Tibial nerve (tissue), 4 donors: ENCODE measurements at places on chromosomes 12 and 14.

GRCh38 chr14:54735424-54735823, 167.2 kb downstream of the GCH1 start:
- DNase-seq: no peak

DNA sequence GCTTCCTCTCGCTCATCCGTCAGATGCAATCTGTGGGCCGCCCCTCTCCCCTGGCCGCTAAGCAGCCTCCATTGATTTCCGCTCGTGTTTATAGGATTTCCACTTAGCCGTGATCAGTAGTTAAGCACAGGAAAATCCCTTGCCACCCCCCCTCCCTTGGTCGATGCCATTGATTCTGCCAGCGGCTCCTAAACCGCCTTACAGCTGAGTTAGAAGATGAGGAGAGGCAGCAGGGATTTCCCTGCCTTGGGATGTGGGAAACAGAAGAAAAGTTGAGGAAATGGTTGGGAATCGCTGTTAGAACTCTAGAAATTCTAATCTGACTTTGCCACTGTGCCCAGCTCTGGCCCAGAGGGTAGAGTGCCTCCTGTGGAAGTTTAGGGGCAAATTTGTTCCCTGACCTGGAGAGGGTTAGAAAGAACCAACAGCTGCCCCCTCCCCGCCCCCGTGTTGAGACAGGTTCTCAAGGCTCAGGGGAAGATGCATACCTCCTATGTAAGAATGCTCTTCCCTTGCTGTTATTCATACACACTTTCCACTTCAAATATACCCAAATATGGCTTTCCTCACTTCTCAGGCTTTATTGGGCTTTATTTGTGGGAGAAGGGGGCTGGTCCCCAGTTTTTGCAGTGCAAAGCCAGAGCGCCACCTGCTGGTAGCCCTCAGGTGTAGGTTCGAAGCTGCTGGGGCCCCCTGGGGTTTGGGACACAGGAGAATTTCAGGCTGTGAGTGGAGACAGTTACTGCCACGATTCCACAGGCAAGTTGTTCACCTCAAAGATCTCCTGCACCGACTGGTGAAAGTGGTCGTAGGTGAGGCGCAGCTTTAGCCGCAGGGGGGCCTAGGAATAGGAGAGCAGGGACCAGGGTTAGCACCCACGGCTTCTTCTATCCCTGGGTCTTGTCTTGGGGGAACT, 3.2 kb downstream of the THTPA start:
- DNase-seq: no peak

DNA sequence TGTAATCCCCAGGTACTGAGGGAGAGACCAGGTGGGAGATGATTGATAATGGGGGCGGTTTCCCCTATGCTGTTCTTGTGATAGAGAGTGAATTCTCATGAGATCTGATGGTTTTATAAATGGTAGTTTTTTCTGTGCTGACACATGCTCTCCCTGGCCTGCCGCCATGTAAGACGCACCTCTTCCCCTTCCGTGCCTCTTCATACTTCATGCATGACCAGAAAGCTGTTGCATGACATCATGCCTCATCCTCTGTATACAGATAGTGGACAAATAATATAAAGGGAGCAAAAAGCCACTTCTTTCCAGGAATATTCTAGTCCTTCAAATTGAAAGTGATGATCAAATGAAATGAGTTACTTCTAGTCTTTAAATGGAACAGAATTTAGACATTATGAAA, 47.3 kb upstream of the LRIG3 start:
- no peak for DNase-seq

DNA sequence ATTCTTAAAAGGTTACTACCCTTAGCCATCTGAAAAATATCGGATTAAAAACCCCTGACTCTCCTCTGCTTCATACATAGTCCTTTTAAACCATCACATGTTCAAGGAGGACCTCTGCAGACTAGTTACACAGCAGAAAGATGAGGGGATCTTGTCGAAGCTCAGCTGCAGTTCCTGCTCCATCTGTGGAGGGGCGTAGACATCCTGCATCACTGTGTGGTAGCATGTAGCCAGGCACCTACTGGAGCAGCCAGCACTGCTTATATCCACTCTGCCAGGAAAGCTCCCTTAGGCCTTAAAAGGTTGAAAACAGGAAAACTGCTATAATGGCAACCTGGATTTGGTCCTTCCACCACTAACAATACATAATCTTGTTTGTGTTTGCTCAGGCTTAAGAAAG, 57.6 kb upstream of the STRN3 start:
- no peak for DNase-seq

DNA sequence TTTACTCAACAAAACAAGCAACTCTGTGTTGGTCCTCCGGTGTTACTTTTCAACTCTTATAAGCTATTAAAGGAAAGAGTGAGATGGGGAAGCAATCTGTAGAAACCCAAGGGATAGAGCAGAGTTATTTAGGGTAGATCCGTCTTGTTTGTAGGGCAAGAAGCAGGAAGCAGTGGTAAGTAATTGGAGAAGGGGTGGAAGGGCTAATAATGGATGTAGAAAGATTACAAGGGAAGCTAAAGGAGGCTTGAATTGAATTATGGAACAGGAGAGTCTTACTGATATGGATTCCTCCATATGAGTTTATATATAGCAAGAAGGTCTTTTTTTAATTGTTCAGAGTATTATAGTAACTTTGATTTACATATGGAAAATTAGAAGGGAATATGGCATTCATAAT, 72.7 kb downstream of the MNAT1 start:
- no peak for DNase-seq

GRCh38 chr14:77100961-77101360, 2.9 kb downstream of the CIPC start:
- DNase-seq: no peak

DNA sequence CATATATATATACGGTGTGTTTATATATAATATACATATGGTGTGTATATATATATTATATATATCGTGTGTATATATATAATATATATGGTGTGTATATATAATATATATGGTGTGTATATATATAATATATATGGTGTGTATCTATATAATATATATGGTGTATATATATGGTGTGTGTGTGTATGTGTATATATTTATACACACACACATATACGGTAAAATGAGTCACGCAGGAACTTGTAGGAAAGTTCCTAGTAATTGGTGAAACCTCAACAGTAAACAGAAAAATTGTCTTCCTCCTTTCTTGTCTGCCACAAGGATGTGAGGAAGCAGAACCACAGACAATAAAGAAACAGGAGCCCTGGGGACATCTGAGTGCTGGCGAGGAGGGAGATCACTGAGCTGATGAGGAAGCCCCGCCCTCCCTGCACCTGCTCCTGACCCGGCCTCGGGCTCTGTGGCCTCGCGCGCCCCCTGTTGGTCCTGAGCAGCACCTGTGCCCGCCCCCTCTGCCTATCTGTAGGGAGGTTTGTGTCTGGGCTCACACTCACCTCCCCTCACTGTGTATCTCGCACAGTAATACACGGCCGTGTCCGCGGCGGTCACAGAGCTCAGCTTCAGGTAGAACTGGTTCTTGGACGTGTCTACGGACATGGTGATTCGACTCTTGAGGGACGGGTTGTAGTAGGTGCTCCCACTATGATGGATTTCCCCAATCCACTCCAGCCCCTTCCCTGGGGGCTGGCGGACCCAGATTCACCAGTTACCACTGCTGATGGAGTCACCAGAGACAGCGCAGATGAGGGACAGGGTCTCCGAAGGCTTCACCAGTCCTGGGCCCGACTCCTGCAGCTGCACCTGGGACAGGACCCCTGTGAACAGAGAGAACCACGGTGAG, 1079.4 kb downstream of the TMEM121 start:
- no peak for DNase-seq

GRCh38 chr12:67804168-67804567, 155.6 kb downstream of the DYRK2 start:
- no peak for DNase-seq

GRCh38 chr14:32561520-32561919, 232.4 kb downstream of the AKAP6 start:
- DNase-seq: no peak

DNA sequence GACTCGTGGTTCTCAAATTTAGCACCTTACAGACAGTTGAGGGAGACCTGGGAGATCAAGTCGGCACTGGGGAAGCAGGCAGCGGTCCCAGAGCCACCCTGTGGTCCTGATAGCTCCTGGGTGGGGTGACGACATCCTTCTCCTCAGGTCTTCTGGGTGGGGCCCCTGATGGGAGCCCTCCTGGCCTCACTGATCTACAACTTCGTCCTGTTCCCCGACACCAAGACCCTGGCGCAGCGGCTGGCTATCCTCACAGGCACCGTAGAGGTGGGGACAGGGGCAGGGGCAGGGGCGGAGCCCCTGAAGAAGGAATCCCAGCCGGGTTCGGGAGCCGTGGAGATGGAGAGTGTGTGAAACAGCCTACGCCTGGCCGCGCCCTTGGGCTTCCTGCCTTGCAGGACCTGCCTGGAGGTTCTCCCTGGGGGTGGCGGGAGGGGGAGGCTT, 2.6 kb downstream of the AQP6 start:
- no peak for DNase-seq

DNA sequence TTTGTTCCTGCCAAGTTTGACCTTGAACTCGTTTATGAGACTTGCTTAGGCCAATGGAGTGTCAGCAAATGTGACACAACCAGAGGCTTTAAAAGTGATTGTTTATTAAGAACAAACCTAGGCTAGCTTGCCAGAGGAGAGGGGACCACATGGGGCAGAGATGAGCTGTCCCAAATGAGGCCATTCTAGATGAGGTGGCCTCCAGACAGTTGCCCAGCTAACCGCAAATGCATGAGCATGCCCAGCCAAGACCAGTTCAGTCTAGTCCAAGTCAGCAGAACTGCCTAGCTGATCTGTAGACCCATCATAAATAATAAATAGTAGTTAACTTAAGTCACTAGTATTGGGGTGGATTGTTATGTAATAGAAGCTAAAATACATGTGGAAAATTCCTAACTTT, 172.8 kb upstream of the DYRK2 start:
- no peak for DNase-seq

DNA sequence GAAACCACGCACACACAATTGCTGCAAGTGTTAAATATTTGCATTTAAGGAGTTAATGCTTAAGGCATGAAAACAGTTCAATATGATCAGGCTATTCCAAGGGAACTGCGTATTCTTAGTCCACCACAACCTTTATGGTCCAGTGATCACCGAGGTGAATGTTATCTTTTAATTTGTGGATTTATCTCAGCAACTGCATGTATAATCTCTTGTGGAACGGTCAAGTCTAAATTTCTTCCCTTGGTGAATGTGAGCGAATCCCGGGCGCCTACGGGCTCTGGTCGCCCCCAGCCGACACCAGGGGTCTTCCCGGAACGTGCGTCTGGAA, 999 bp upstream of the AK7 start:
- DNase-seq: no peak

DNA sequence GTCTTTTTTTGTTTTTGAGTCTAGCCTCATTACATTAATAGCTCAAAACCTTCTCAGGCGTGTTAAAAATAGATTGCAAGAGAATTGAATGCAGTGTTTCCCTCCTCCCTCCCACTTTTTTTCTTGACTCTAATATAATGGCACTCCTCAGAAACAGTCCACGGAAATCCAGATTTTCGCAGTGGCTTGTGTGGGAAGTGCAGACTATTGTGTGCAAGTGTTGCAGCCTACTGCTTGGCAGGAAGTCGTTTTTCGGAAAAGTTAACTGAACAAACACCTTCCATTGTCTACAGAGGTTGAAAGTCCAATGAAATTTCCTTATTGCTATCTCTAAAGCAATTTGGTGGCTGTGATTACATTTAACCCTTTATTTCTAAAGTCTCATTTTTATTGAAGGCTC, 147.9 kb upstream of the E2F7 start:
- no peak for DNase-seq

DNA sequence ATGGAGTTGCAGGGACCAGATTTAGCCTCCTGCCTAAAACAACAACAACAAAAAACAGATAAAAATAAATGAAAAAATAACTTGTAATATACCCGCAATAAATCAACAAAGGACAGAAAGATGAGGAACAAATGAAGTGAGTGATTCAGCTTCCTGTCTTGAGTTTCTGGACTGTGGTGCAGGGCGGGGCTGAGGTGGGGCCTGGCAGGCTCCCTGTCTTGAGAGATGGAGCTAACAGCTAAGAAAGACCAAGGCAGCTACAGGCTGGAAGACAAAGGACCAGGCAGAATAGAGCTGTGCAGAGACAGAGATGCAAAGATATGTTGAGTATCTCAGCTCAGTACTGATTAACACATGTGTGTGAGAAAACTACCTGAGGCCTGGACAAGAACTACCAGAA, 879.2 kb downstream of the AACS start:
- DNase-seq: no peak

DNA sequence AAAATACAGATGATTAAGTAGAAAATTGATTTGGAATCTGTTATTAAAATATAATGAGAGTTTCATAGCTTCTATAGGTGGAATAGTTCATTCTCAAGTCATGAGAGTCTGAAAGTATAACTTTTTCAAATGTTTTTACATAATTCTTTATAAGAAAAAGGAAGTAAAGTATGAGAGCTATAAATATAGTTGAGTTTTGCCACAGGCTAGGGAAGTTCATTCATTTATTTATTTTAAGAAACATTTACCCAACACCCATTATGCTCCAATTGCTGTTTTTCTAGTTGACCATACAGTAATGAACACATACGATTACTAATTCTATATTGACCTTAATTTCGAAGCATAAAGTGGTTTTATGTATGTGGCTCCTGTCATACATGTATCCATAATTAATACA, 24.8 kb downstream of the LRRIQ1 start:
- no peak for DNase-seq

- DNase-seq: no peak
Observed at GRCh38 chr12:14700935-14701334, 4.5 kb upstream of the GUCY2C start.

GRCh38 chr12:94762943-94763342, 112.6 kb upstream of the TMCC3 start:
- DNase-seq: no peak

DNA sequence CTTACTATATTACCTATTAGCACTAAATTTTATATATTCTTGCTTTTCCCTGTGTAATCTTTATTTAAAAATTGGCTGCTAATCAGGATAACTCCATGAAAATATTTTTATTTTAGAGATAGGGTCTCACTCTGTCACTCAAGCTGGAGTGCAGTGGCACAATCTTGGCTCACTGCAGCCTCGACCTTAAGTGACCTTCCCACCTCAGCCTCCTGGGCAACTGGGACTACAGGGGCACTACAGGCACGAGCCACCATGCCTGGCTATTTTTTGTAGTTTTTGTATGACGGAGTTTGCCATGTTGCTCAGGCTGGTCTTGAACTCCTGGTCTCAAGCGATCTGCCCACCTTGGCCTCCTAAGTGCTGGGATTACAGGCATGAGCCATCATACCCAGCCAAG, 32.4 kb upstream of the VCPKMT start:
- no peak for DNase-seq

GRCh38 chr14:96039633-96040311, 610 bp downstream of the C14orf132 start:
- DNase-seq: no peak
